ENCODE measurements at places on chromosomes 3 and 15.

DNA sequence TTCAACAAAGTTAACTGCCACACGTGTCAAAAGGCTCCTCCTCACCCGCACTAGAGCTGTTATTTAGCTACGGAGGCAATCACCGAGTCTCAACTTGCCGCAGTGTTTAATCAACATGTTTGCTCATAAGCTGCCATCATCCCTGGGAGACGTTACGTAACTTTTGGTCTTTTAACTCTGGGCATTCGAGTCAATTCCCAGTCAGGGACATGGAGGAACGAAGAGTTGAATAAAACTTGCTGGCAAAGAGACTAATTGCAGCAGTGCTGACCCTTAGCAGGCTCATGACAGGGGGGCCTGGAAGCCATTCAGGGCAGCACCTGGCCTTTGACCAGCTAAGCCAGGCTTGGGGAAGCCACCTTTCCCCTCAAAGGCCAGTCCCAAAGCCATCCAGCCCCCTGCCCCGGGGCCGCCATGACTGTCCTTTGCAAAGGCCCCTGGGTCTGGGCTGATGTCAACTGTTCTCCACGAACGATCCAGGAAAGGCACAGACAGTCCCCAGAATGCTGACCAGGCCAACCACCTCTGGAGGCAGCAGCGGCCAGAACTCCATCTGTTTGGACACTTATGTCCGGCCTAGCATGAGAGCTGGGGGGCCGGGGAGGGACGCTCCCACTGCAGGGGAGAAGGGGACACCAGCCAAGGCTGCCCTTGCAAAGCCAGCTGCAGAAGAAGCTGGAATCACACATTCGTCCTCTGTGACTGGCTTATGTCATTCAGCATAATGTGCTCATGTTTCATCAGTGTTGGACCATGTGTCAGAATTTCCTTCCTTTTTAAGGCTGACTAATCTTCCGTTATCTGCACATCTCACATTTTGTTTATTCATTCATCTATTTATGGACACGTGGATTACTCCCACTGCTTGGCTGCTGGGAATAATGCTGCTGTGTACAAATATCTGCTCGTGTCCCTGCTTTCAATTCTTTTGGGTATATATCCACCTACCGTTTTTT lies 43.7 kb downstream of the PCSK6 start:
- no peak for DNase-seq

DNA sequence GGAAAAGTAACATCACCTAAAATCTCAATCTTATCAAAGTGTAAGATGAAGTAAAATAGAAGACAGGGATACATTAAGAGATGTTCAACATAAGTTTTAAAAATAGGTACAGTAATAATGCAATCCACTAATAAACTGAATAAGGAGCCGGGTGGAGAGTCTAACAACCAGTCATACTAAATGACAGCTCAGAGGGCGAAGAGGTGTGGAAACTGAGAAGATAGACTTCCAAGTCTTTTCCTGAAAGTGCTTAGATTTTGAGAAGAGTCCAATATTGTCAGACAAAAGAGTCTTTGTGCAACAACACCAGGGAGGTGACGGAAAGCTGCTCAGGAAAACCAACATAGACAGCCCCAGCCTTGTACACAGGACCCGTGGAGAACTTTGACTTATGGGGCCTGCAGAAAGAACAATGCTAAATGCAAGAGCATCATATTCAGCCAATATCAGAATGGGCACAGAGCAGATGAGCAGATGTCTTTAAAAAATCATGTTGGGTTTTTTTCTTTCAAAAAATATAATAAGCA lies 66.4 kb downstream of the MECOM start:
- DNase-seq: no peak

DNA sequence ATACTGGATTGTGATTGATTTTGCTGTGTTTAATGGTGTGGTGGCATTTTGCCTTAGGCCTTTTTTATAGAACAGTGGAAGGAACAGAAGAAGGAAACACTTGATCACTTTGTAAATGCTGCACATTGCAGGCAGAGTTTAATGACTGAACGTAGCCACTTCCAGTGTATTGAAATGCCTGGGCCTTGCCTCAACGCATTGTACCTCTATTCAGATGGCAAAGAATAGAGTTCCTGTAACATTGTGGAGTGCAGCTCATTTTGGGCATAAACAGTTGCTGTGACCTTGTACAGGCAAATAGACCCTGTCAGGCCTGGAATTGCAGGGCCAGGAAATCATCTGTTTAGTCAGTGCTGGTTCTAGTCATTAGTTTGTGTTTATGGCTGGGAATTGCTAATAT lies 225.0 kb downstream of the EPHA3 start:
- no peak for DNase-seq

DNA sequence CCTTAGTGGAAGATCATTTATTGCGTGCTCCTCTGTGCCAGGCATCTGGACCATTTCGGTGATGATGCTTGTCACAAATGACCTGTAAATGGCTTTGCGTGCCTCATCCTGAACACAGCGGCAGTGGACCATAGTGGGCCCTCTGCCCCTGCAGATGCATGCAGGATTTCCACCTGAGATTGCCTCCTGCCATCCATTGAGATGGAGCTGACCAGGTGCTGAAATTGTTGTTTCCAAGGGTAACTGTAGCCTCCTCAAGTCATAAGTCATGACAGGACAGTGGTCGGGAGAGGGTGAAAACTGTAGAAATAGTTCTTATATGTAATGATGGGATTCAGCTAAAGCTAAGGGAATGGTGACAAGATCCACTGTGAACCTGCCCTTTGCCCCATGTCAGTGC lies 35.5 kb downstream of the CLSTN2 start:
- no peak for DNase-seq

DNA sequence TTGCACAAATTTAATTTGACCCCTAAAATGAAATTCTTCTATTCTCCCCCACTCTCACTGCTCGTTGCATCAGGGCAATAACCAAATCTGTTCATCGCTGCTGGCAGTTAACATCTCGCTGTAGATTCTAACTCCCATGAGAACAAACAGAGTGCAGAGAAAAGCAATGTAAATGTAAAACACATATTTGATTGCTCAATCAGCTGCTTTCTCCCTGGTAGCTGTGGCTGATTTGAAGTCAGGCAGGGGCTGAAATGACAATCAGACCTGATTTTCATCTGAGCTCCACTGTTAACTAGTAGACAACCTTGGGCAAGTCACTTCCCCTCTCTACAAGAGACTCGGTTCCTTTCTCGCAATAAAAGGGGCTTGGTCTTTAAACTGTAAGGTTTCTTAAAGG lies 119.8 kb upstream of the CPNE4 start:
- DNase-seq: no peak

GRCh38 chr3:161347726-161348125 lies 23.6 kb downstream of the SPTSSB start:
- DNase-seq: no peak

DNA sequence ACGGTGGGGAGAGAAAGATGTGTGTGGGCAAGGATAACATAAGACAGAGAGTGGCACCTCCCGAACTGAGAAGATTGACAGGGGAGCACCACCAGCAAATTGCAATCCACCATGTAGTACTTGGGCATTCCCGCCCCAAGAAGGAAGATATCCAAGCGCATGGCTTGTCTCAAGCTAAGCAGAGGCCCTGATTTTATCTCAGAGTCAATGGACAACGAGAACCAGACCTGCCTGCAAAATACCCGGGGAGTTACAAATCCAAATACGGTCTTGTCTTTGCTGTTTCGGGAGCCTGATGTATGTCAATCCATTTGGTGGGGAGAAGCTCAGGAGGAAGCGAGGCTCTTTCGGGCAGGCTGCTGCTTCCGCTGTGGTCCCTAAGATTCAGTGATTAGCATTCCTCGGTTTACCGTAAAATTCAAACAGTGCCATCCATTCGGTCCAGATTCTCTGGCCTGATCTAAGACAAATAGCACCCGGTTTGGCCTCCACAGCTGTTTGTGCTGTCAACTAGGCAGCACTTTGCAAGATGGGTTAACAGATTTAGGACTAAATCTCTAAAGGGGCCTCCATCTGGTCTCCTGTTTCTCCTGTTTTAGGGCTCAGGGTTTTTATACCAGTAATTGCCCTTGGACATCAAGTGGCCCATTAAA lies 97.7 kb upstream of the WNT5A start:
- no peak for DNase-seq

DNA sequence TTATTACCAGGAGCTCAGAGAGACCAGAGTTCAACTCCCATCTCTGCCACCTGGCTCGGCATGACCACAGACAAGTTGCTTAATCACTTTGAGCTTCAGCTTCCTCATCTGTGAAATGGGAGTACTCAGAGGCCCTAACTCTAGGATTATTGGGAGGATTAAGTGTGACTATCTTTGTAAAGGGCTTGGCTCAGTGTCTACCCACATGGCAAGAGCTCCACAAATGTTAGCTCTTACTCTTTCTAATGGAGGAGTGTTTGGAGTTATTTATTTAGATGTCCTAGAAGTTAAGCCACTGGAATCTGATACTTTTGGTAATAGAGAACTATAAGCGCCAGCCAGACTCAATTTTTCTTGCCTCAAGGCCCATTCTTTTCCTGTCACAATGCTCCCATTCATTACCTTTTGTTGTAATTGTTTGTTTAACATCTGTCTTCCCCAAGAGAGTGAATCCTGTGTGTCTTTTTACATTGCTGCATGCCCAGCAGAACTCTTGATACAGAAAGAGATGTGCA lies 12.3 kb upstream of the LMCD1 start:
- DNase-seq: no peak

DNA sequence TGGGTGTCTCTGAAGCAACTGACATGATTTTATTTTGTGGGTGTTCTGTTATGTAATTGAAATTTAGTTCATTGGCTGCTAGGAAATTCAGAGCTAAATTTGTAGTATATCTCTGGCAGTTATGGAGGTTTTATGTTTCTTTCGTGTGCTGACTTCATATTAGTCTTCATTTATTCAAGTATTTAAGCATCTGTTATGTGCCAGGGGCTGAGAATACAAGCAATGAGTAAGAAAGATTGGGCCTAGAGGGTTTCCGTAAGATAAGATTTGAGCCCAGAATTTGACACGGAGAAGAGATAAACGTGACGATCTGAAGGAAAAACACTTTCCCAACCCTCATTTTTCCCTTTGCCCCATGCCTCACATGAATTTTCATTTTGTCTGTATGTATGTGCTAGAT lies 75.2 kb upstream of the ACKR4 start:
- no peak for DNase-seq

DNA sequence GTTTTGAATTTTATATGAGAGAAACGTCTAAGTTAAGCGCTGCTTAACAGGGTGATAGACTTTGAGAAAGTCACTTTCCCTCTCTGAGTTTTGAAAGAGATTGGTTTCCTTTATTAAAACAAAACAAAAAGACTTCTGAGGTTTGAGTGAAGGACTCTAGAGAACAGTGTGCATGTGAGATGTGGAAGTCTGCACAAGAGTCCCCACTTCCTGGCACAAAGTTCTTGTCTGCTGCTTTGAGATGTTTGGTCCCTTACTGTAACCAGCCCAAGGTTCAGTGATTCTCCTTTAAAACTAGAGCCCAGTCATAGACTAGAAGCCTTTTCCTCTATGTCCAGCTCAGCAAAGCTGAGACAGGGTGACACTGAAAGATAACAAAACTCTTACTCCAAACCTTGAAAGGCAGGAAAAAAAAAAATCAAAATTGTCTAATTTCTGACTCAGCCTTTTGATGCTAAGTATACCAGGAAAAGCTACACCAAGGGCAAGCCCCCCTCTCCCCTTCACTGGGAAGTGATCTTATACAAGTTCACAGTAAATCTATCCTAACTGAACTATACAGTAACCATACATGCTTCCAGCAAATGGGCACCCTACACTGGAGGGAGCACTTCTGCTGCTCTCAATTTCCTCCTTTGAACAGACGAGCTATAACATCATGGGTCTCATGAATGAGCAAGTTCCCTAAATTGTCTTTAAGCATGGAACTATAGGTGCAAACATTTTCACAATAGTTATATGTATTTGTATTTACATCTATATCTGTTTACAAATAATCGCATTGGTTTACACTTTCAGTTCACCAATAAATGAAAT lies 2.3 kb downstream of the POPDC2 start:
- no peak for DNase-seq

GRCh38 chr3:116473602-116474001 lies 28.3 kb upstream of the LSAMP start:
- peak; percentile 59 for DNase-seq

GRCh38 chr3:15427981-15428380 lies 583 bp downstream of the EAF1 start:
- peak; percentile 1 for DNase-seq

DNA sequence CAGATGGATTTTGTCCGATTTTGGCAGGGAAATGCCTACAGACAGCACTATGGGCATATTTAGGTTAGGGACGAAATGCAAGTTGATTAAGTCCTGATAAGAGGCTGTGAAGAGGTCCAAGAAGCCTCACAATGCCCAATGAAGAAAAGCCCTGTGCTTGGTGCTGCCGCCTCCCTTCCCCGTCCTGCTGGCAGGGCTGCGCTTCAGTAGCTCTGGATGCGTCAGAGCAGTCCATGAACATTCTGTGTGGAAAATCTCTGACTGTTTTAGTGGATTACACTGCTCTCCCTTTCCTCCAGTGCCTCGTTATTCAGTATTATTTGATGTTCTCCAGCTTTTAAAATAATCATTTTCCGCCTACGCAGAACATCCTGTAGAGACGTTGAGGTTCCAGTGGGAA lies 39.6 kb downstream of the MLH1 start:
- no peak for DNase-seq

DNA sequence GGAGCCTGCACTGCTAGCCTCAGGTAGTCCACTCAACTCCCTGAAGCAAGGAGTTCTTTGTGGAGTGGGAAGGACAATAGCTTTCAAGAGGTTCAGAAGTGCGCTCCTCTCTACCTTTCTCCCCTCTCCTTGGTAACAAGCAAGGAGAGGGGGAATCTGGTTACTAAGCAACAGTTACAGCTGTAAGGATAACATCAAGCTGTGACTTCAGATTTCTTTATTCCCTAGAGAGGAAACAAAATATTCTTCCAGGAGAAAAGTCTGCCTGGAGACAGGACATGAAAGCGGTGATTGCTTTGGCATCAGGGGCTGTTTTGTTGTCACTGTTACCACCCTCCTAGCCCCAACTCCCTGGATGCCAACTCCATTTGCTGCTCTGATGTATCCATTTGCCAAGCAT lies 70.4 kb downstream of the TRANK1 start:
- DNase-seq: peak; percentile 0

Measured in DMS53 (cell line).